ENCODE measurements at places on chromosomes 6 and 20.

DNA sequence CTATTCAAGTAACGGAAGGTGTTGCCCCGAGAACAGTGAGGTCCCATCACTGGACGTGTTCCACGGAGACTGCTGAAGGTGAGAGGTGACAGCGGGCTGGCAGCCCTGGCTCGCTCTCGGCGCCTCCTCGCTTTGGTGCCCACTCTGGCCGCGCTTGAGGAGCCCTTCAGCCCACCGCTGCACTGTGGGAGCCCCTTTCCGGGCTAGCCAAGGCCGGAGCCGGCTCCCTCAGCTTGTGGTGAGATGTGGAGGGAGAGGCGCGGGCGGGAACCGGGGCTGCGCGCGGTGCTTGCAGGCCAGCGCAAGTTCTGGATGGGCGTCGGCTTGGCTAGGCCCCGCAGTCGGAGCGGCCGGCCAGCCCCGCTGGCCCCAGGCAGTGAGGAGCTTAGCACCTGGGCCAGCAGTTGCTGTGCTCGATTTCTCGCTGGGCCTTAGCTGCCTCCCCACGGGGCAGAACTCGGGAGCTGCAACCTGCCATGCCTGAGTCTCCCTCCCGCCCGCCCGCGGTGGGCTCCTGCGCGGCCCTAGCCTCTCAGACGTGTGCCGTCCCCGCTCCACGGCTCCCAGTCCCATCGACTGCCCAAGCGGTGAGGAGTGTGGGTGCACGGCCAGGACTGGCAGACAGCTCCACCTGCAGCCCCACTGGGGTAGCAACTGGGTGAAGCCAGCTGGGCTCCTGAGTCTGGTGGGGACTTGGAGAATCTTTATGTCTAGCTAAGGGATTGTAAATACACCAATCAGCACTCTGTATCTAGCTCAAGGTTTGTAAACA is 77.6 kb downstream of the RNF182 start:
- DNase-seq = no peak

GRCh38 chr6:84847390-84848160 is 83.2 kb upstream of the TBX18 start:
- DNase-seq = no peak

- no peak for DNase-seq
These were observed 2.9 kb downstream of the ZNF335 start for GRCh38 chr20:45968801-45969711.

DNA sequence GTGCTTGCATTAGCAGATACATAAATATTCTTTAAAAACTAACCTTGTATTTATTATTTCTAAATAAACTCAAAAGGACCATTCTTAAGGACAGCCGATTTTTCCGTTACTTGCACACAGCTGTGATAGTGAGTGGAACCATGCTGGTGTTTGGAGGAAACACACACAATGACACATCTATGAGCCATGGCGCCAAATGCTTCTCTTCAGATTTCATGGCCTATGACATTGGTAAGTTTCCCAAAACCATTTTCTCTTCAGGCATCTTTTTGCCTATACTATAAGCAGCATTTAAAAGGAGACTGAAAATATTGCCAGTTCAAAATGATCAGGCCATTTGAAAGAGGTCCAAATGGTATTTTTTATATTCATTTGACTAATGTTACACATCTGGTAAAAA is 92.3 kb downstream of the ATRN start:
- DNase-seq = no peak

GRCh38 chr6:34556031-34556471 is at the start of gene SPDEF:
Gene SPDEF, minus strand, starts transcription at chr6:34556329. Its CDS starts 11,874 bp downstream, at chr6:34544455.
- no peak for DNase-seq

- DNase-seq = no peak
These were observed 5.6 kb upstream of the APMAP start for GRCh38 chr20:24998121-24998520.

GRCh38 chr6:161745594-161746141 is 471.8 kb upstream of the AGPAT4 start:
- no peak for DNase-seq
